LHCN-M2 (cell line): ENCODE measurements at places on chromosomes 6 and 20. TPM values are rescaled to one million over a fixed set of nuclear protein-coding genes. Genes with fewer than 3 reads are reported as not detected.

- DNase-seq: peak; percentile 92
Observed at GRCh38 chr20:62887152-62887859, 25.7 kb upstream of the TCFL5 start.

- no peak for DNase-seq
Observed at GRCh38 chr6:55972091-55972490, 96.7 kb upstream of the BMP5 start.

GRCh38 chr6:122623279-122623678, 13.1 kb downstream of the PKIB start:
- no peak for DNase-seq

ANKRD66 gene
- total RNA-seq: not detected in 2 replicates

TRIM10 gene
- not detected in 2 replicates for total RNA-seq

GRCh38 chr6:43070028-43070632, 6.0 kb upstream of the PTK7 start:
- DNase-seq: peak; percentile 60

DNA sequence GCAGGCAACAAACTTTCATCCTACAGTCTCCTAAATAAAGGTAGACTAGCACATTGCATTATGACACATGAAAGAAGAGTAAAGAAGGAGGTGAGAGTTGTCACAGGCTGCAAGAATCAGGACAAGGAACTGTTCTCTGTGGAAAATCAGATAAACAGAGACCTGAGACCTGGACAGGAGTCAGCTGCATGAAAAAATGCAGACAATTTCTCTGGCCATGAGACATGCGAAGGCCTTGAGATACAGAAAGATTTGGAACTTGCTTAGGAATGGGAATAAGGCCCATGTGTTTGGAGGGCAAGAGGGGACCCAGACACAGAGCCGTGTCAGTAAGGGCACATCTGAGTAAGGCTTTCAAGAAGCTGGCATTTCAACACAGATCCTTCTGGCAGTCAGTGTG, 674.6 kb upstream of the AGPAT4 start:
- no peak for DNase-seq

DNA sequence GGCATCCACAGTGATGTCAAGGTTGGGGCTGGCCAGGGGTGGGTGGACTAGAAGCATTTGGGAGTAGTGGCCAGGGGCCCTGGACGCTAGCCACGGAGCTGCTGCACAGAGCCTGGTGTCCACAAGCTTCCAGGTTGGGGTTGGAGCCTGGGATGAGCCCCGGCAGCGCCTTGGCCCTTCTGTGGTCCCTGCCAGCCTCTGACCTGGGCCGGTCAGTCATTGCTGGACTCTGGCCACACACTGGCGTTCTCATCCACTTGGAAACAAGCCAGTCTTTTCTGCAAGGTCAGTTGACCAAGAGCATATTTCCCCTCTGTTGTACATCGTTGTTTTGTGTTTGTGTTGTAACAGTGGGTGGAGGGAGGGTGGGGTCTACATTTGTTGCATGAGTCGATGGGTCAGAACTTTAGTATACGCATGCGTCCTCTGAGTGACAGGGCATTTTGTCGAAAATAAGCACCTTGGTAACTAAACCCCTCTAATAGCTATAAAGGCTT, 8.4 kb downstream of the PSMA7 start:
- peak; percentile 63 for DNase-seq

TPX2 gene
- 188 and 191 TPM in 2 replicates for total RNA-seq

ELOVL4 gene
- 5.5 and 7.1 TPM in 2 replicates for total RNA-seq
